ENCODE measurements at places on chromosomes 11 and 22.

- DNase-seq: no peak
Observed at GRCh38 chr11:47132490-47132889, 44.2 kb downstream of the ARFGAP2 start.

DNA sequence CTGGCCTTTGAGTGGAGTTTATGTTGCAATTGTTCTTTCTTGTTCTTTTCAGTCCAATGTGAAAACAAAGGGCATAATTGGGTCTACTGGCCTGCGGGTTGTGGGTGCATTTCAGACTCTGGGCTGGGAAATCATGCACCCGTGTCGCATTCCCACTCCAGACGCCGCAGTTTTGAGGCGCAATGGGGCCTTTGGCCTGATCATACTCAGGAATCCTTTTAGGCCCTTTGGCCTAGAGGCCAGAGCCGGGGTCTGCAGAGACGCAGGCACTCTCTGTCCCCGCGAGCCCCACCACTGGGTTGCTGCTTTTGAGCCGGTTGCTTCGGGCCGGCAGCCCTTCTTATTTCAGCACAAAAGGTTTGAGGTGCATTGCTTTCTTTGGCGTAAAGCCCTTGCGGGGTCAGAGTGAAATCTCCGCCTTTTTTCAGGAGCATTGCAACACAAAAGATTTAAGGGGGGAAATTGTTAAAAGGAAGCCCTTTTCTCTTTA is 48.4 kb upstream of the DBX1 start:
- DNase-seq: no peak

DNA sequence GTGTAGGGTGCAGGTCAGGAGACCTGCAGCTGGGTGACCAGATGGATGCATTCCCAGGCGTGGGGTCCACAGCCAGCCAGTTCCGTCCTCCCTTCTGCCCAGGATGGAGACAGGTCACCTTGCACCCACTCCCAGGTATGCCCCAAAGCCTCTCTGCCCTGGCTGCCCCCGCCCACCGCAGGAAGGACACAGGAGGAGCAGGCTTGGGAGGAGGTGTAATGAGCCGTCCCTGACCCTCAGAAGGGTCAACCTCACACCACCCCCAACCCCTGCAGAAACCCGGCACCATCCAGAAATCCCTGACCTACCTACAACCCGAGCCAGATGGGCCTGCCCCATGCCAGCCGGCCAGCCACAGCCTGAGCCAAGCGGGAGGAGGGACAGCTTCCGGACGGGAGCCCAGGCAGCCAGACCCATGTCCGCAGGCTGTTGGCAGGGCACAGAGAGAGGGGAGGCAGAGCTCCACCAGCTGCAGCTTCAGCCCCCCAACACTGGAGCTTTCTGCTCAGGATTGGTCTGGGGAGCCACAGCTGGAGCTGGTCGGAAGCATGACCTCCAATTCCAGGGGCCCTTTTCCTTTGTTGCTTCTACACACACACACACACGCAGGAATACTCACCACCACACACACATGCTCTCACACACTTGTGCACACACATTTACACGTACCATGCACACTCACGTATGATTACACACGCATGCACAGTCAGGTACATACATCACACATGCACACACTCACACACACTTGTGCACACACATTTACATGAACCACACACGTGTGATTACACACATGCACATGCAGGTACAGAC is 5.3 kb downstream of the IFITM10 start:
- no peak for DNase-seq

- DNase-seq: no peak
Observed at GRCh38 chr11:5240458-5240857, 6.2 kb upstream of the HBD start.

GRCh38 chr11:66904561-66904960 is 47.7 kb downstream of the LRFN4 start:
- no peak for DNase-seq

DNA sequence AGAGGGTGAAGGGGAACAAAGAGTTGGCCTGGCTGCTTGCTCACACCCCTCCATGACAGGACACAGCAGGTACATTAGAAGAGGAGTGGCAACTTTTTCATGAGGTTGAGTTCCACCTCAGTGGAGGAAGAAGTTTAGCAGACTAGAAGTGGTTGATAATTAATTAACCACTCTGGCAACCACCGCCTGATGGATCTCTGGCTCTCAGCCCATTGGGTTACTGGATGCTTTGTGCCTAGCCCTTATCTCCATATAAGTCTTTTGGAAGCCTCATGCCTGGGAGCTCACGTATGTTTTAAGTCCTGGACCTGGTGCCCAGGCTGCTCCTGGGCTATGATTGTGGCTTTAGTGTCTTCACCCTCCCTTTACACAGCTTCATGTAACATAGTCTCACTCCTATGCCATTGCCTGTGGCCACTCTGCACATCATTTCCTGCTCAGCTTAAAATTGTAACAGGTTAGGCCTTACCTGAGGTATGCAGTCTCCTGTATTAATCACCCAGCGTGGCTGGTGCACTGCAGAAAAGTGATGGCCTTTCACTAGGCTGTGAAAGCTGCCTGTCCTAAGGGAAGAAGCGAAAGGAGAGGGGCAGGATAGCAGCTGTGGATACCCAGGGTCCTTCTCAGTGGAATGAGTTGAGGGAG is 72.7 kb upstream of the CRTAM start:
- DNase-seq: no peak

Measured in NCI-H187 (cell line).